ENCODE measurements at places on chromosomes 2 and 18.

GRCh38 chr2:15819562-15820256 is 120.6 kb upstream of the MYCN start:
- no peak for DNase-seq

DNA sequence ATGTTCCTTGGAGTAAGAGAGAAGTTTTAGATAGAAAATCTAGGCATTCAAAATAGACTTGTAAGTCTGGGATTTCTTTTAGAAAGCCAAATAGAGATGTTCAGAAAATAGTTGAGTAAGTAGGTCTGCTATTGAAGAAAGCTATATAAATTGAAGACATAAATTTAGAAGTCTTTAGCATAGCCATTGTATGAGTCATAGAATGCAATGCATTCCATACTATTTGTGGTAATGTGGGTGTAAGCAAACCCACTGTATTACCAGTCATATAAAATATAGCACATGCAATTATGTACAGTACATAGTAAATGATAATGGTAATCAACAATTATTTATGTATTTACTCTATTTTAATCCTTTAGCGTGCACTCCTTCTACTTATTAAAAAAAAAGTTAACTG is 14.1 kb downstream of the MC4R start:
- DNase-seq: no peak

- DNase-seq: no peak
Measured at GRCh38 chr2:68475110-68475509, 7.7 kb downstream of the APLF start.

DNA sequence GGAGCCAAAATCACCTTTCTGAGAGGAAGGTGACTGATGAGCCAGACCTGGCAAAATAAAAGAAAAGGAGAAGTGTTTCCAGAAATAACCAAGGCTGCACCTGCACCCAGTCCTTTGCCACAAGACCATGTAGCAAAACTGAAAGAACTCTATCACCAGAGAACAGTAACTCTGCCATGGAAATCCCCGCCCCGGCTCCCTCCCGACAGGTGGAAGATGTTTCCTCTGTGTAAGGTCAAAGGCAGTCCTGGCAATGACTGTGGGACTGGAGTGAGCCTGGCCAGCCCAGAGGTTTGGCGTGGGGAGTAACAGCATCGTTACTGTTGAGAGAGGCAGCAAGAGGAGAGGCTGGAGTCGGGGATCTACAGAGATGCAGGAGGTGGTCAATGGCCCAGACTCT is 42.3 kb downstream of the SPRED2 start:
- DNase-seq: no peak

GRCh38 chr18:58660915-58661314 is 10.3 kb upstream of the MALT1 start:
- DNase-seq: no peak

- no peak for DNase-seq
Measured at GRCh38 chr2:115285416-115285815, 843.0 kb downstream of the DPP10 start.

GRCh38 chr18:6797171-6797570 is 67.7 kb downstream of the ARHGAP28 start:
- DNase-seq: no peak

DNA sequence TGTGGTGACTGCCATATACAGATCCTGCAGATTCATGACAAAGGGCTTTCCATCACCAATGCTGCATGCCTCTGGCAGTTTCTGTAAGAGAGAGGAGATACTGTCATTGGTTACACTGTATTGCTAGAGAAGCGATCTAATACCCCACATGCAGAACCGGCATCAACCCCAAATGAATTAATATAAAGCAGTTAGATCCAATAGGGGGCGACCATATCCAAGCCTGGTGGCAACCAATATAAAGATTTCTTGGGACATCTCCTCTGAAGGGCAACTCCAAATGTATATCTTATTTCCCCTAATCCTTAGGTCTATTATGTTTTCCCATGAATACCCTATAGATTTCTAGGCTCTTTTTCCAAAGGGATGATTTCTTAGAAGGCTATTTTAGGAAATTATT is 17.4 kb upstream of the IHH start:
- DNase-seq: no peak

DNA sequence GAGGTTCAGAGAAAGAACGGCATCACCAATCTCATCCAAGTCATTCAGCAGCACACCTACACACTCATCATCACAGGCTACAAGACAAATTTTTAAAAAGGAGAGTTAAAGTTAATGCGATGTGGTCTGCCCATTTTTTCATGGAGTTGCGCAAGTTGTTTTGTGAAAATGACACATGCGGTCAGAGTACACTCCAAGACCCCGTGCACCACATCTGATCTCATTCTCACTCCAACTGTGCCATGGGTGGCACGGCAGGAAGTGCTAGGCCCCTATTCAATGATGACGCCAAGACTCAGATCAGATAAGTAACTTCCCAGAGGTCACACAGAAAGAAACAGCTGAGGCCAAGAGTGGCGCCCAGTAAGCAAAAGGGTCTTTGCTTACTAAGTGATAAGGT is 119.8 kb downstream of the LAMA1 start:
- DNase-seq: no peak

- no peak for DNase-seq
Measured at GRCh38 chr2:221914334-221914880, 342.3 kb upstream of the EPHA4 start.

DNA sequence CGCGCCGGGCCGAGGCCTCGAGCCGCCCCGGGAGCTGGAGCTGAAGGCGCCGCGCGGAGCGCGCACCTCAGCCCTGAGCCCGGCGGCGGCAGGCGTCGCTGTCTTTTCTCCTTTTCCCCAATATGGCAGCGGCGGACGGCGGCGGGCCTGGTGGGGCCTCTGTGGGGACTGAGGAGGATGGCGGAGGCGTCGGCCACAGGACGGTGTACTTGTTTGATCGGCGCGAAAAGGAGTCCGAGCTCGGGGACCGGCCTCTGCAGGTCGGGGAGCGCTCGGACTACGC is 369 bp downstream of the SMCHD1 start:
- DNase-seq: no peak

DNA sequence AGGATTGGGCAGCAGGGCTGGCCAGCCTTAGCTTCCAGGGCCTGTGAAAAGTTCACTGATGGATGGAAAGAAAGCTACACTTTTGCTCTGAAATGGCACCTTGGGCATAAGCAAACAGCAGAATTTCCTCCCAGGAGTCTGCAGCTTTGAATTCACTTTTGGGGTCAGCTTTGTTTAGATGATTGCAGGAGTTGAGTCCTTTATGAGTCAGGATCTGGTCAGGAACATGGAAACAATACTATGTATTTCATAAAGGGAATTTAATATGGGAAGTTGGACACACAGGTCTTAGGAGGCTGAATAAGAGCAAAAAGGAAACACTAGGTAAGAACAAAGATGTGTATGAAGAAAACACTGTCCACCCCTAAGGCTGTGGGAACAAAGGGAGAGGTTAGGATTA is 345.3 kb downstream of the TSN start:
- DNase-seq: no peak

DNA sequence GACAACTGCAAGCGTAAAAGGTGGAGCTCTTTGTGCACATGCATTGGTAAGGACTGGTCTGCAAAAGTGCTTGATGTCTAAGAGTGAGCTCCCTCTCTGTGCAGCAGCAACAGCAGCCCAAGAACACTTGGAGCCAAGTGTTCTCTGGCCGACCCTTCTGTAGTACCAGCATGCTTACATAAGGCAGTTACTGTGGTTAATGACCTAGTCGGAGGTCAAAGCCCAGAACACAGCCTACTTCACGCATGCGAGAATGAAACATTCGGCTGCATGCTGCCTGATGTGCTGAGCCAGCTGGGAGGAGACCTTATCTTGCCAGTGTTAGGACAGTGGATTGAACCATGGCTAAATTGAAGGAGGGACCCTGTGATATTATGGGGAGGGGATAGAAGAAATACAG is 21.3 kb downstream of the NCAPH start:
- DNase-seq: no peak

GRCh38 chr2:60516383-60516811 is 37.1 kb downstream of the BCL11A start:
- no peak for DNase-seq

DNA sequence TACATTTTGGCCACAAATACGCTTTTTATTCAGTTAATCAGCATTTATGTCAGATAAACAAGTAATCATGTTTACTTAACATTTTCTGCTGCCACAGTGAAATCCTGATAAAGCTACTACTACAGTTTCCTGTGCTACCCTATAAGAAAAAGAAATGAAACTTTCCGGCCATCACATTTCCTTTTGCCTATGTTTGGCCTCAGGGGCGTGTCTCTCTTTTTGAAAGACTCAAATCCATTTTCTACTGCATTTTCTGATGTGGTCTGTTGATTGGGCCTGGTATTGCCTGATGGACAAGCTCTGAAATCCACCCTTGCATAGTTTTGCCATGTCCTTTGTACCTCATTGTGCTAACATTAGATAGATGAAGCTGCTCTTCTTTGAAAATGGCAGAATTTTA is 152.6 kb downstream of the AGPS start:
- no peak for DNase-seq

DNA sequence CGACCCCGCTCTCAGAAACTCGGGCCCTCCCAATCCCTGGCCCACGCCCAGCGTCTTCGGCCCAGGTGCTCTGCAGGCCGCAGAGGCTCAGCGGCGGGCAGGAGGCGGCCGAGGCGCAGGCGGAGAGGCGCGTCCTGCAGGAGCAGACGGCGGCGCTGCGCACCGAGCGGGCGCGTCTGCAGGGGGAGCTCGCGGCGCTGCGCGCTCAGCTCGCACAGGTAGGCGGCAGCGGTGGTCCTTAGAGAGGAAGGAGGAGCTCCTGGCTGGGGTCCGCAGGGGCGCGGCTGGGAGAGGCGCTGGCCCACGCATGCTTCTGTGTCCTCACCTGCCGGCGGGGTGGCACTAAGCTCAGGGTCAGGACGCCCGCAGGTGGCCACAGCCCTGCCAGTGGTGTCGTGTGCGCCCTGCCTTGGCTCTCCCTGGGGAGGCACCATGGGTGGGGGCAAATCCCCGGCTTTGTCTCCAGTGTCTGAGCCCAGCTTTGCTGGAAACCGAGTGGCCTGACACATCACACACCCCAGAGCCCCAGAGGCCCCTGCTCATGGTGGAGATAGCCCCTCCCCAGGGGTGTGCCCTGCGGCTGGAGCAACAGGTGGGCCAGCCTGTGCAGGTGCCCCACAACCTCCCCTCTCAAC is 14.9 kb upstream of the SNED1 start:
- DNase-seq: peak; percentile 22

DNA sequence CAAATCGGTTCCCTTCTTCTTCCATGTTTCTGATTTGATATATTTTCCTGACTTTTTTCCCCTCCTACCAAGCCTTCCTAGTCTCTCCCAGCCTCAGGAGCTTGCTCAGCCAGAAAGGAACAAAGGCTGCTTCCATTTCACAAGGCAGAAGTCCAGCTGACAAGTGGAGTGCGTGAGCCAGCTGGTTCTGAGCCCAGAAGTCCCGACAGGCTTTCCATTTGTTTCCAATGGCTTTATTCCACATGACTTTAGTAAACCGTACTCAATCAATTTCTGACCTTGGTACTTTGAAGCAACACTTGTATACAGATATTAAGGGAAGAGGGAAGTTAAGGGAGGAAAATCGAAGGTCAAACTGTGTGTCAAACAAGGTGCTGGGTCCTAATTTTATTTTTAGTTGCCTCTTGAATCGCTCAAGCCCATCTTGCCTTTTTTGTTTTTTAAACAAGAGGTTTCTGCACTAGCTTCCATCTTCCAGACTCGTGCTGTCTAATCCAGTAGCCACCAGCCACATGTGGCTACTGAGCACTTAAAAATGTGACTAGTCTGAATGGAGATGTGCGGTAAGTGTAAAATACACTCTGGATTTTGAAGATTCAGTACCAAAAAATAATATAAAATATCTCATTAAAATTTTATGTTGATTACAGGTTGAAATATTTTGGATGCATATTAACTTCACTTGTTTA is 36.2 kb downstream of the WIPF1 start:
- no peak for DNase-seq

DNA sequence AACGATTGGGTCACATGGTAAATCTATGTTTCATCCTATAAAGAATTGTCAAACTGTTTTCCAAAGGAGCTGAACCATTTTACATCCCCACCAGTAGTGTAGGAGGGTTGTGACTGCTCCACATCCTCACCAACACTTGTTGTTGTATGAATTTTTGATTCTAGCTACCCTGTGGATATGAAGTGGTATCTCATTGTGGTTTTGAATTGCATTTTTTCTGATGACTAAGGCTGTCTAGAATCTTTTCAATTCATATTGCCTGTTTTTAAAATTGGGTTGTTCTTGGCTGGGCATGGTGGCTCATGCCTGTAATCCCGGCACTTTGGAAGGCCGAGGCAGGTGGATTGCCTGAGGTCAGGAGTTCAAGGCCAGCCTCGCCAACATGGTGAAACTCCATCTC is 44.5 kb downstream of the TXNL1 start:
- no peak for DNase-seq

DNA sequence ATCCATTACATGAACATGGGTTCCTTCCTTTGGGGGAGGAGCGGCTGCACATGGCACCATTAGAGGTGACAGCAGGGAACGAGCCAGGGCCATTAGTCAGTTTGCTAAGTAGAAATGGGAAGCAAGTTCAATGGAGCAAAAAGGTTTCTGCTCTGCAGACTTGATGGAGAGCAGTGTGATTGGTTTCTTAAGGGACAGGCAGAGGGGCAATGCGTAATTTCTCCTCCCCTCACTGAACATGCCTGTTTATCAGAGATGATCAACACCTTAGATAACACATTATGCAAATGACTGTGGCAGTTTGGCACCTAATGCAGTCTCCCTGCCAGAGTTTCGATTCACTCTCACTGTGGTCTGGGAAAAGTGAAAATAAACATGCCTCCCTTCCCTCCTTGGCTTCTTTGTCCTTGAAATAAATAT is 414.5 kb downstream of the STK39 start:
- no peak for DNase-seq

DNA sequence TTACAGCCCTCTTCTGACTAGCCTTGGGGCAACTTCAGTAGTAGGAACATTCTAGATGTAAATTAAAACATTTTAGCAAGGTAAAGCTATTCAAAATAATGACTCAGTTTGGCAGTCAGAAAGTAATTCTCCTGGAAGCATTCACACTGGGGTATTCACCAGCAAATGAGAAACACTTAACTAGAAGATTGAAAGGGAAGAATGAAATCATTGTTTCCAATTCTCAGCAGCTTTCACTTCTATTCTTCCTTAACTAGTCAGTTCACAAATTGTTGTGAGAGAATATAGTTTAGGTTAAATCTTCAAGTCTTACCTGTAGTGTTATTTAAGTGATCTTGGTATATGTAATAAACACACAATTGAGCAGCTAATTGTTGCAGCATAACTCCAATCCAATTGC is 1135.6 kb upstream of the FAM98A start:
- no peak for DNase-seq

GRCh38 chr2:172877826-172878225 is 142.2 kb downstream of the RAPGEF4 start:
- DNase-seq: no peak
